Bronchus fibroblast of lung (primary cell): ENCODE measurements at places on chromosomes 4 and X. TPM values are rescaled to one million over a fixed set of nuclear protein-coding genes. Genes with fewer than 3 reads are reported as not detected.

Gene PITX2
- total RNA-seq = 0.30 and 0.67 TPM in 2 replicates

Gene SERPINA7
- total RNA-seq = not detected in 2 replicates

Gene CD38
- under 0.01 TPM in 1 of 2 replicates, not detected in the other for total RNA-seq

Gene SHROOM2
- total RNA-seq = 10.3 and 13.3 TPM in 2 replicates

Gene IGFBP7
- 20.1 and 26.7 TPM in 2 replicates for total RNA-seq

Gene MYOZ2
- not detected in 2 replicates for total RNA-seq

Gene FAM149A
- total RNA-seq = 2.1 and 3.2 TPM in 2 replicates

Gene TMSB15A
- 56.0 and 64.7 TPM in 2 replicates for total RNA-seq

Gene TMEM255A
- 0.45 and 0.67 TPM in 2 replicates for total RNA-seq

Gene MAGEA12
- total RNA-seq = not detected in 2 replicates

Gene SERTM2
- not detected in 2 replicates for total RNA-seq

Gene PCGF3
- total RNA-seq = 26.2 and 30.9 TPM in 2 replicates

Gene FATE1
- not detected in 2 replicates for total RNA-seq

Gene INTS6L
- 1.8 and 1.9 TPM in 2 replicates for total RNA-seq

Gene F11
- total RNA-seq = not detected in 2 replicates

Gene VAMP7
- total RNA-seq = 26.9 and 29.1 TPM in 2 replicates

Gene RPS6KA6
- total RNA-seq = 0.74 and 1.5 TPM in 2 replicates

Gene LAS1L
- 27.4 and 30.8 TPM in 2 replicates for total RNA-seq

Gene DUX4
- total RNA-seq = not detected in 2 replicates

Gene RNF212
- total RNA-seq = 0.30 and 0.34 TPM in 2 replicates

Gene MAGEB3
- not detected in 2 replicates for total RNA-seq

Gene XAGE5
- total RNA-seq = not detected in 2 replicates

Gene TNMD
- not detected in 2 replicates for total RNA-seq

Gene SPANXN4
- not detected in 2 replicates for total RNA-seq

Gene TRIM60
- total RNA-seq = not detected in 2 replicates

Gene S100P
- not detected in 2 replicates for total RNA-seq

Gene NPNT
- total RNA-seq = not detected in 2 replicates

Gene NEUROG2
- total RNA-seq = not detected in 2 replicates

Gene VCX2
- total RNA-seq = not detected in 2 replicates

Gene KLF8
- total RNA-seq = 0.34 and 0.59 TPM in 2 replicates

Gene EOLA2
- total RNA-seq = 21.2 and 24.1 TPM in 2 replicates

Gene ARHGEF9
- 10.4 and 11.0 TPM in 2 replicates for total RNA-seq

Gene PCSK1N
- 0.17 TPM in 1 of 2 replicates, not detected in the other for total RNA-seq

Gene PF4V1
- total RNA-seq = not detected in 2 replicates

Gene OTUD6A
- total RNA-seq = not detected in 2 replicates

Gene PLA2G12A
- total RNA-seq = 13.6 and 31.2 TPM in 2 replicates

Gene CTAG1A
- not detected in 2 replicates for total RNA-seq

Gene PPEF1
- total RNA-seq = not detected in 2 replicates

Gene GAGE13
- not detected in 2 replicates for total RNA-seq

Gene HCCS
- 8.8 and 13.3 TPM in 2 replicates for total RNA-seq

Gene SSX4
- not detected in 2 replicates for total RNA-seq

Gene SSX2B
- not detected in 2 replicates for total RNA-seq

Gene DCAF4L1
- under 0.01 TPM in 1 of 2 replicates, not detected in the other for total RNA-seq
